ENCODE measurements at places on chromosomes 1 and 21.

DNA sequence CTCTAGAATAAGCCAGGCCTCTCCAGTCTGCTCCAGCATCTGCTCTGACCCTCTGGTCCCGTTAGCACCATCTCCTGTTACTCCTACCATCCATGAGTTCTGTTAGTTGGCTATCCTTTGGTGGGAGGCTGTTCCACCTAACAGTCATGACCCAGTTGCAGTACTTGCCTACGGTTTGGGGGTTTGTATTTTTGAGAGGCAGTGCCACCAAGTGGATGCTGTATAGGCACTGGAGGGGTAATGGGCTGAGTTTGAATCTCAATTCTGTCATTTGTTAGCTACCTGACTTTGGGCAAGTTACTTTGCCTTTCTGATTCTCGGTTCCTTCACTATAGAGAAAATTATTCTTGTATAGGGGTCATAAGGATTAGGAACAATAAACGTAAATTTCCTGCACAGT is 12.1 kb upstream of the C8B start:
- no peak for DNase-seq

GRCh38 chr1:202692959-202693555 is 17.2 kb downstream of the SYT2 start:
- peak; percentile 35 for DNase-seq

- no peak for DNase-seq
Measured at GRCh38 chr1:24021403-24022266, 41.5 kb upstream of the SRSF10 start.

GRCh38 chr1:246681900-246682895 is 42.0 kb upstream of the SCCPDH start:
- DNase-seq = no peak

DNA sequence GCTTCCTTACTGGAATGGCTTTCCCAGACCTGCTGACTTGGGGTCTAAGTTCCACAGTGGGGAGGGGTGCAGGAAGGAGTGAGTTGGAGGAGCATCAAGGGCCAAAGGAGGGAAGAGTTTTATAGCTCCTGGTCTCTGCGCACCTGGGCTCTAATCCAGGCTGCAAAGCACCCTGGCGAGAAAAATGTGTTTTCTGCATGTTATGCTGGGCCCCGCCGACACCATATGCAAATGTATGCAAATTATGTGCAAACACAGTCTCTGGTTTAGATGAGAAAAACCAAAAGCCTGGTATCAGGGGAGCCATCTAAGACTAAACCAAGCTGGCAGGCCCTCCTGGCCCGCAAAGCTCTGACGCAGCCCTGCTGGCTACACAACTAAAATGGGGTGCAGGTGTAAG is 95.0 kb downstream of the VWA5B1 start:
- DNase-seq = no peak

- DNase-seq = no peak
Measured at GRCh38 chr1:215344539-215344938, 222.6 kb upstream of the KCTD3 start.

DNA sequence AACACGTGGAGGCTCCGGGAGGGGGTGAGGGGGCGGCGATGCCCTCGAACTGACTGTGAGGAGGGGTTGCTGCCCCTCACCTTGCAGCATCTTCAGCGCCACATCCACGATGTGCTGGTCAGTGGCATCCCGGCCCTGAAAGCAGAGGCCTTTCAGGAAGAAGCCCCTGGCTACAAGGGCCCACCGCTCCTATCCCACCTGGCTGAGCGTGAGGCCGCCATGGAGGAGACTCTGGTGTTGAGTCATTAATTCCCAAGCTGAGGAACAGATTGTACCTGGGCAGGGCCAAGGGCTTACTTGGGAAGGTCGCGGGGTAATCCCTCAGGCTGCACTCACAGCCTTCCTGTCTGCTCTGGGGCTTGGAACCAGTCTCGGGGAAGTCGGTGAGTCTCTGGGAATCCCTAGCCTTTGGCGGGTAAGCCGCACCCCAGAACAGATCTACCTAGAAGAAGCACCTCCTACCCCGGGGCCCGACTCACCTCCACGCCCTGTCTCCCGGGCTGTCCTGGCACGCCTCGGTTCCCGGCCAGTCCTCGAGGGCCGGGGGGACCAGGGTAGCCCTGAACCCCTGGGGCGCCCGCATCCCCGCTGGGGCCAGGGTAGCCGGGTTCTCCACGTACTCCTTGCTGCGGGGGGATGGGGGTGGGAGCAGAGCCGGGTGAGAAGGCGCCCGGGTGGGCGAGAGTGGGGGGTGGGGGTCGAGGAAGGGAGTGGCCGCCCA is 13.9 kb downstream of the COL9A2 start:
- DNase-seq = no peak

DNA sequence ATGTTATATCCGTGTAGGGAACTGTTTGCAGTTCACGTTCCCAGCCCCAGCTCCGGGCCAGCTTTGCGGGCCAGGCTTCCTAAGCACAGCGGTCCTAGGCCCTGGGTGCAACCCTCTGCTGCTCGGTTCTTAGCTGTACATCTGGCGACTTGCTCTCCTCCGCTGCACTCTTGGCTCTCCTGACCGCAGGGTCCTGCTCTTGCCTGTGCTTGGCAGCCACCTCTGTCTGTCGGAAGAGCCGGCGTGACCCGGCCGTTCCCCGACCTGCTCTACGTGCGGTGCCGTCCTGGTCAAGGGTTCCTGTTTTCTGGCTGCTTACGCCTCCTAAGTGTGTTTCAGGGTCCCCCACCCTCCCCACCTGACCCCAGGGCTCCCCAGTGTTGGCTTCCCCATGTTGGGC is 36.7 kb downstream of the FAAP20 start:
- DNase-seq = no peak

DNA sequence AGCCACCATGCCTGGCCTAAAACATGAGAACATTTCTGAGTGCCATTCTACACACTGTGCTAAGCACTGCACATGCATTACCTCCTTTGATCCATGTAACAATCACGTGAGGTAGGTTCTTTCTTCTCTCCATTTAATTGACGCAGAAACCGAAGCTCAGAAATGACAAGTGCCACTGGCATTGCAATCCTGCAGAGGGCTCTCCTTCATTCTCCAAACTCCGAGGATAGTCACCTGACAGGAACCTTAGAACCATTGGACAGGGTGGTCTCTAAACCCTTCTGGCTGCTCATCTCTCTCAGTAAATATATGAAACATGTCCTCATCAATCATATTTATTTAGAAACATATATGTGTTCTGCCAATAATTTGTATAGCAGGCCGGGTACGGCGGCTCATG is 167.1 kb upstream of the JUN start:
- DNase-seq = no peak

DNA sequence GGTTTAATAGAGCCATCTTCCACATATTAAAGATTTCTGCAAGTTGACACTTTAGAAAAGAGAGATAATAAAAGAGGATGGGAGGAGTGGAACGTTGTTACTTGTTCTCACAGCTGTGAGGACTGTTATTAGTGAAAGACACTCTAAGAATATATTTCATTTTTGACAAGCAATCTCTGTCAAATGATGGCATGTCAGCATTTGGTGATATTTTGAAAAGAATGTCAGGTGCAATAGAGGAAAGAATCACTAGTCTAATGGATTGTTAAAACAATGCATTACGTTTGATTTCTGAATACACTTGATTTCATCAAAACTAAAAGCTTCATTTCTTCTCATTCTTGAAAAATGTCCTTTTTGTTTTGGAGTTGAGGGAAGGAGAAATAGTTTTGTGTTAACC is 853.4 kb downstream of the PLA2G4A start:
- no peak for DNase-seq

GRCh38 chr1:7302126-7302525 is 469.0 kb upstream of the VAMP3 start:
- no peak for DNase-seq

DNA sequence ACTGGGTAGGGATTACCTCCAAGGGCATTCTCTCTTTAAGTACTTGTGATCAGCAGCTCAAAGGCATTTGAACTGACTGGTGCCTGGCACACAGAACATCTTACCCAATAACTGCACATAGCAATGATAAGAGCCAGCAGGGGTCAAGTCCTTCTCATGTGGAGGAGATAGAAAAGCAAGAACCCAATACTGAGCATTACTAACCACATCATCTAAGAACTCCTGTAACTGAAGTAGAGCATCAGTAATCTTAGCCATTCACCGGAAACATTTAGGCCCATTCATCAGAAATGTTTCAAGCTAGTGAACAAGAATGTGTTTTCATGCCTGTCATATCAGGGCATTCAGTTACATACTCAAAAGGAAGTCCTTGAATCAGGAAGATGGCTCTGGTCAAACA is 33.6 kb upstream of the THEM4 start:
- DNase-seq = no peak

DNA sequence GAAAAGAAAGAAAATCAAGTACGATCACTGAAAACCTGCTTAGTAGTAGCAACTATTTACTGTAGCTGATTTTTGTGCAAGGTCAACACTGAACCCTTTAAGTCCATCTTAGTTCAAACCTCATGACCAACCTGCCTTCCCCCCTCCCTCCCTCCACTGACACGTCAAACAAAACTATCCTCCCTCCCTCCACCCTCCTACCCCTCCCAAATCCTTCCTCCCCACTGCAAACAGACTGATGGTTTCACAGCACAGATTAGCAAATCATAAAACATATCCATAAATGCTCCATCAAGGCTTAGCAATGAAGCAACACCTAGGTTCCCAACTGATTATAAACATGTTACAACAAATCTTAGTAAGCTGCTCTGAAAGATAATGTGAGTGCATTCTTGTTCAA is 164.3 kb upstream of the GREM2 start:
- DNase-seq = no peak

- no peak for DNase-seq
Measured at GRCh38 chr1:204589409-204590038, 73.3 kb downstream of the MDM4 start.

- no peak for DNase-seq
Measured at GRCh38 chr1:185200889-185201288, 43.9 kb downstream of the SWT1 start.

DNA sequence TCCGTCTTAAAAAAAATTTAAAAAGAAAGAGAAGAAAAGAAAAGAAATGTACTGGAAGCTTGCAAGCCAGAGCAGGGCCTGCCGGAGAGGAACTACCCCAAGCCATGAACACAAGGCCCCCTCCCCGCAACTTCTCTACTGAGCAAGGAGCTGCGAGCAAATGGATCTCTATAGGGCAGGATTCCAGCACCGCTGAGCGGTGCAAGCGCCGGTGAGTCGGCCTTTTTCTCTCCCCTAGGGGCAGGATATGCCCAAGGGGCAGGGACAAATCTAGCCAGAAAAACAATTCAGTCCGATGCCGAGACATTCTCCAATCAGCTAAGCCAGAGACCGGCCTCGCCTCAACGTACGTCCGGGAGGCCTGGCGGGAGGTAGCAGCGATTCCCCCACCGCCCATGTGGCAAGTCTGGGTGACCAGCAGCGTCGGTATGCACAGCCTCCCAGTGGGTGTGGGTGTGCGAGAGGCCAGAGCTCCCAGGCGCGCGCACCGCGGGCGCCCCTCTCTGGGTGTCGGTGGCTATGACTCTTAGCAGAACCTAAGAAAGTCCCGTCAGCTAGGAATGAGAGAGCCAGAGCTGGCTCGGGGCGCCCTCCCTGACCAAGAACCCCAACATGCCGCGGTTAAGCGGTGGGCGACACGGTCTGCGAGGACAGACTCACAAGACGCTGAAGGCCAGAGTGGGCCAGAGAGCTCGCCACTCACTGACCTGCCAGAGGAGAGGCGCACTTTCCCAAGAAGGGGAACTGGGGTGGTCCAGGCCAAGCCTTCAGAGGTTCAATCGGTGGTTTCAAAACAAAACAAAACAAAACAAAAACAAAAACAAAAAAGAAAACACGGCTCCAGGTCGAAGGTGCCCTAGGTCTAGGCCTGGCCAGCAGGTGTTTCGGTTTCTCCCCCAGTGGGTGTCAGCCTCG is 1.9 kb downstream of the CSMD2 start:
- no peak for DNase-seq

DNA sequence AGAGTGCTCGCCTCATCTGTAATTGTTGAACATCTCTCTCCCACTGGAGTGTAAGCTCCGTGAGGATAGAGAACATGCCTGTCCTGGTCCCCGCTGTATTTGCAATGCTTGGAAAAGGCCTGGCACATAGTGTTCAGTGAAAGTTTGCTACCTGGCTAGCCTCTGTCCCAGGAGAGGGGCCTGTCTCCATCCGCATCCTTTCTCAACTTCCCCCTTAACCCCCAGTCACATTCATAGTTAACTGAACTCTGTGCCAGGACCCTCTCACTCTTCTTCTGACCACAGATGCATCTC is 15.2 kb downstream of the SPOCD1 start:
- no peak for DNase-seq

DNA sequence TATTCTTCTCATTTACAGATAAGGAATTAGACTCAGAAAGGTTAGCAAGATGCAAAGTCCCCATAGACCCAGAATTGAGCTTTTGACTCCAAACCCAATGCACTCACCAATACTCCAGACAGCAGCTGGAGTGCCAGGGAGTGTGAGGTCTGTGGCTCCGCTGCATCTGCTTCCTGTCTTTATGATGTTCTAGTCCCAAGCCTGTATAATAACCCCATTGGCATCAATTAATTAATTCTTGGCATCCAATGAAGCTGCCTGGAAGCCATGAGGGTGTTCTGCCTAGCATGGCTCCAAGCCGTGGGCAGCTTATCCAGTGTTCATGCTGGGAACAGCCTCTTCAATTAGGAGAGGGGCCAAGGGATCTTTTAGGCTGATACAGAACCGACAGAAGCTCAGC is 188.7 kb downstream of the GIPC2 start:
- no peak for DNase-seq

GRCh38 chr1:21906173-21907078 is 30.7 kb downstream of the HSPG2 start:
- DNase-seq = no peak

GRCh38 chr21:34827445-34828235 is 158.8 kb downstream of the CLIC6 start:
- DNase-seq = no peak

- DNase-seq = no peak
Measured at GRCh38 chr1:113058941-113059706, 13.9 kb upstream of the LRIG2 start.

- no peak for DNase-seq
Measured at GRCh38 chr1:46199233-46199749, 1.1 kb upstream of the POMGNT1 start.

GRCh38 chr1:86860020-86860419 is 53.9 kb downstream of the SELENOF start:
- no peak for DNase-seq

GRCh38 chr1:173960625-173961024 is 43.5 kb upstream of the SERPINC1 start:
- no peak for DNase-seq

DNA sequence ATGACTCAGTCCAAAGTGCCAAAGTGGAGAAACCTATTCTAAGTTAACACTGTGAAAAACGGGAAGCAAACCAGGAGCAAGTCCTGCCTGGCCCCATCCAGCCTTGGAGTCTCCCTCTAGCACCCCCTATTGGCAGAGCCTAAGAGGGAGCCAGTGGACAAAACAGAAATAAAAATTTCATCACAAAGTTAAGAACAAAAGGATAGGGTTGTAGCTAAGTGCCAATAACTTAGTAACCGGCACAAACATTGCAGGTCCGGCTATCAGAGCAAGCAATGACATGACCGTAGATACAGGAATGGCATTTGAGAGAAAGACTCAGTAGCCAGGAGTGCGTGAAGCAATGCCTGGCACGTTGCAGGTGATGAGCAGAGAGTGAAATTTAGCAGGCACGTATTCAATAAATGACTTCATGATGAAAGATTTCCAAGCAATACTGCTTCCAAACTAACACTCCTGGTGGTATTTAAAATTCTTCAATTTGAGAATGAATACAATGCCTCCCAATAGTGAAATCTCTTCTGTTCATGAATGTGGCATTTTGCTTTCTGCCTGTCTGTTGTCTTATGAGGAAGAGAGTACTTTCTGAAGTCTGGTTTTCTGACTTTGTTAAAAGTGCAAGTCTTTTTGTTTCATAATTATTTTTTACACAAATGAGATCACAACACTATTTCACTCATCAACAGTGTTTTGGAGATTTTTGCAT is 391.0 kb downstream of the OMA1 start:
- DNase-seq = no peak
